ENCODE measurements at places on chromosomes 3 and 15. TPM values are rescaled to one million over a fixed set of nuclear protein-coding genes. Genes with fewer than 3 reads are reported as not detected.

- DNase-seq: no peak
- H3K4me1 ChIP-seq: peaks cover 47% of the 10 kb centered on the region
- H3K27me3 ChIP-seq: no peaks in the 10 kb centered on the region
- H3K27ac ChIP-seq: no peak overlapping the region
Measured at GRCh38 chr3:155747946-155748290, 3.0 kb upstream of the PLCH1 start.

PRSS50 gene
- 1.9 TPM for total RNA-seq

MOBP gene
- total RNA-seq: not detected

DNA sequence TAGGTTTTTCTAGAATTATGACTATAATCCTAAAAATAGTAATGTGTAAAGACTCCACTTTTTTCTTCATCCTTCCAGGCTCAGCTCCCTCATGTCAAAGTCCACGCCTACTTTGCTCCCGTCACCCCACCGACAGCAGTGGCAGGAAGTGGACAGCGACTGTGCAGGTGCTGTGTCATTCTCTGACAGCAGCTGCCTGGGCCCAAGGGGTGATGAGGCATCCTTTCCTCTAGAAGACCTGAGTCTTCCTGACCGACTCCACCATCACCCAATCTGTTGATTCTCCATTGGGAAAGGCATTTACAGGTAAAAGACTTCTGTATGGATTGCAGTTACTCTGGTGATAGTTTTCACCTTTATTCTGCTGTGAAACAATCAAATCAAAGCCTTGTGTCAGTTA is 54.8 kb downstream of the UBP1 start:
- H3K27ac ChIP-seq: no peak overlapping the region
- DNase-seq: no peak
- H3K36me3 ChIP-seq: peaks cover 30% of the 10 kb centered on the region
- H3K4me3 ChIP-seq: no peak overlapping the region

GRCh38 chr15:23690015-23690414 is 2.9 kb upstream of the NDN start:
- DNase-seq: no peak
- no peak overlapping the region for H3K27ac ChIP-seq
- no peak overlapping the region for H3K4me3 ChIP-seq
- H3K36me3 ChIP-seq: peaks cover 3% of the 10 kb centered on the region

DNA sequence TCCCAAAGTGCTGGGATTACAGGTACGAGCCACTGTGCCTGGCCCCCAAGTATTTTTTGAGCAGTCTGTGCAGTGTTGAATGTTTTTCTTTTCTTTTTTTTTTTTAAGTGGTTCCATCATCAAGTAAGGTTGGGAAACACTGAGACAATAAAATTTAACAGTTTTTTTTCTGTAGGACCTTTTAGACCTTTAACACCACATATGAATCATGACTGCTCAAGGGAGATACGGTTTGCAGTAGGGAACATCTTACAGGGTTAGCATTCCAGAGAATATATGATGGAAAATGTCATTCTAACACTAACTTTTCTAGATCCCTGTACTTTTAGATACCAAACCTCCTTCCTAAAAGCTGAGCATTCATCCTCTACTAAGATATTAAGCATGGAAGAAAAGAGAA is 41.7 kb downstream of the SNX4 start:
- H3K4me3 ChIP-seq: no peak overlapping the region
- no peaks in the 10 kb centered on the region for H3K27me3 ChIP-seq
- peaks cover 15% of the 10 kb centered on the region for H3K36me3 ChIP-seq

- H3K27me3 ChIP-seq: no peaks in the 10 kb centered on the region
- H3K27ac ChIP-seq: no peak overlapping the region
- no peaks in the 10 kb centered on the region for H3K4me1 ChIP-seq
- no peak overlapping the region for H3K4me3 ChIP-seq
Measured at GRCh38 chr3:8555113-8555661, 53.6 kb downstream of the LMCD1 start.

DNA sequence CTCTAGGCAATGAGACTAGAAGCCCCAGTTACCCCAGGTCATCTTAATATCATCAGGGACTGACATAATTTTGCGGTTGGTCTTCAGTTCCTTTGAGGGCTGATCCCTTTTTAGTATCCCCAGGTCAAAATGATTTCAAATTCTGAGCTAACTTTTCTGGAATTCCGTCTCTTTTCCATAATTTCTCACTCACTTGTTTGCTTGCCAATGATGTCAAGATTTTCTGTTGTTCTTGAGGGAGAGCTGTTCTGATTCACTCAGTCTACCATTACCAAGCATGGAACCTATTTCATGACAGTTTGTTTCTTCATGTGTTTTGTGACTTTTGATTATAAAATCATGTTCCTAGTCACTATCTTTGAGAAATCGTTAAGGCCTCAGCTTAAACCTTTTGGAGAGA is 190.5 kb upstream of the LYSMD4 start:
- H3K27me3 ChIP-seq: peaks cover 68% of the 10 kb centered on the region
- H3K27ac ChIP-seq: no peak overlapping the region
- DNase-seq: no peak
- no peaks in the 10 kb centered on the region for H3K36me3 ChIP-seq
- no peaks in the 10 kb centered on the region for H3K4me1 ChIP-seq
